ENCODE measurements at places on chromosomes 16 and 17.

- DNase-seq: no peak
Observed at GRCh38 chr16:88368994-88369393, 13.8 kb upstream of the ZNF469 start.

- DNase-seq: no peak
Observed at GRCh38 chr17:8490256-8491023, 54.8 kb downstream of the NDEL1 start.

DNA sequence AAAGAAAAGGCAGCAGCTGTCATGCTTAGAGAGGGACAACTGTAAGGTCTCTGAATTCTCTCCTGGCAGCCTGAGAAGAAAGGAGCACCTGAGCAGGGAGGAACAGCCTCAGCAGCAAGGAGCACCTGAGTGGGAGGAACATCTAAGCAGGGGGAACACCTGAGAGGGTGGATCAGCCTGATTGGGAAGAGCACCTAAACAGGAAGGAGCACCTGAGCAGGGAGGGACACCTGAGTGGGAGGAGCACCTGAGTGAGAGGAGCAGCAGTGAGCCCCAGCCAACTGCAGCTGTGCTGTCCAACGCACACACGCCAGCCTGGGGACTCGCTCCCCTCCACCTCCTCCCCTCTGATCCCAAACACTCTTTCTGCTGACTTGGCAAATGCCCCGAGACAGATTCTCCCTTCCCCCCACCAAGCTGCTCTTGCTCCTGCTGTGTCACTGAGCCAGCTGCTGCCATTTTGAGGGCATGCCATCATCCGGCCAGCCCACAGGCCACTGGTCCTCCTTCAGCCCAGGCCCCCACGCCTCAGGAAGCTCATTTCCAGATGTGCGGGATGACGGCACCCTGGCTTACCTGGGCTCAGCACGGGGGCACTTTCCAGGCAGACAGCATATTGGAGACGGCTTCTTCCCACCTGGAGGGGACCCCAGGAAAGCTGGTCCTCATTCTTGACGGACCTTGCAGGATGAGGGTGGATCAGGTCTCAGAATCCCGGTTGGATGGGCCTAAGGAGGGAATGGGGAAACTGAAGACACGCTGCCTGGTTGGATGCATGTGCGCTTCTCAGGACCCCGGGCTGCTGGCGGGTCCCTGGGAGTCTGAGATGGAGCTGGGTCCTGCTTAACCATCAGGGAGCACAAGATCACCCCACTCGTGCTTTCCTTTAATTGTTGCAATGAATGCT is 57.7 kb upstream of the RBFOX3 start:
- no peak for DNase-seq

DNA sequence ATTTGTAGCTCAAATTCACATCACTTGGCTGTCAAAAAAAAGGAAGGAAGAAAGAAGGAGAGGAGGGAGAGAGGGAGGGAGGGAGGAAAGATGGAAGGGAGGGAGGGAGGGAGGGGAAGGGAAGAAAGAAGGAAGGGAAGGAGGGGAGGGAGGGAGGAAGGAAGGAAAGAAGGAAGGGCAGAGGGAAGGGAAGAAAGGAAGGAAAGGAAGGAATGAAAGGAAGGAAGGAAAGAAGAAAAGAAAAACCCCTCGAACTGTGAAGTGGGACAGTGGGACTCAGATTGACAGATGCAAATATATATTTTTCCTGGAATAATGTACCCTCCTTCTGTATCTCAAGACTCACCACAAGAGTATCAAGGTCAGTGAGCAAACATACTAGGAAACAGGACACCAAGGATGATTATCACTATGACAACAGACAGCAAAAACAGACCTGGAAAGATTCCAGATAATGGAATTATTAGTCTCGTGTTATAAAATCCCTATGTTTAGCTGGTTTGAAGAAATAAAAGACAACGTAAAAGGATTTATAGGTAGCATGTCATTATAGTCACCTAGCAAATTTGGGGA is 24.2 kb upstream of the ABCA3 start:
- peak; percentile 15 for DNase-seq

- no peak for DNase-seq
Observed at GRCh38 chr17:78969865-78970264, 9.9 kb downstream of the LGALS3BP start.

GRCh38 chr17:17091856-17092756 is 49.8 kb downstream of the MPRIP start:
- DNase-seq: no peak

- DNase-seq: no peak
Observed at GRCh38 chr16:19356024-19356952, 61.4 kb upstream of the TMC5 start.

- DNase-seq: no peak
Observed at GRCh38 chr16:30085247-30085646, 6.5 kb downstream of the TBX6 start.

- no peak for DNase-seq
Observed at GRCh38 chr16:77509796-77510195, 75.0 kb upstream of the ADAMTS18 start.

DNA sequence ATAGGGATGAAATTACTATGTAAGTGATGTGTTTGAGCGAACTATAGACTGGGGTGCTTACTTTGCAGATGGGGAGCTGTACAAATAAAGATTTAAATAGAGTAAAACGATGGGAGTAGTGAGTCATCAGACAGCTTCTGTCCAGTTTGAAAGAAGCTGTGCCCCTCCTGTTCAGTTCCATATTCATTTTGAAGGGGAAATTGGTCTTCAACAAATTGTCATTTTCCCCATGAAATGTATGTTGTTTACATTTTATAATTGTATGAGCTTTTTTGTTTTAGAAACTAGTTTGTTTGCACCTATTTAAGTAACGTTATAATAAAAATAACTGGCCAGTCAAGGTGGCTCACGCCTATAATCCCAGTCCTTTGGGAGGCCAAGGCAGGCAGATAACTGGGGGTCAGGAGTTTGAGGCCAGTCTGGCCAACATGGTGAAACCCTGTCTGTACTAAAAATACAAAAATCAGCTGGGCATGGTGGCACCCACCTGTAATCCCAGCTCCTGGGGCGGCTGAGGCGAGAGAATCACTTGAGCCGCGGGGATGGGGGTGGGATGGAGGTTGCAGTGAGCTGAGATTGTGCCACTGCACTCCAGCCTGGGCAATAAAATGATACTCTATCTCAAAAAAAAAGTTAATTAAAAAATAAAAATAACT is 20.2 kb downstream of the SEC14L1 start:
- DNase-seq: no peak

DNA sequence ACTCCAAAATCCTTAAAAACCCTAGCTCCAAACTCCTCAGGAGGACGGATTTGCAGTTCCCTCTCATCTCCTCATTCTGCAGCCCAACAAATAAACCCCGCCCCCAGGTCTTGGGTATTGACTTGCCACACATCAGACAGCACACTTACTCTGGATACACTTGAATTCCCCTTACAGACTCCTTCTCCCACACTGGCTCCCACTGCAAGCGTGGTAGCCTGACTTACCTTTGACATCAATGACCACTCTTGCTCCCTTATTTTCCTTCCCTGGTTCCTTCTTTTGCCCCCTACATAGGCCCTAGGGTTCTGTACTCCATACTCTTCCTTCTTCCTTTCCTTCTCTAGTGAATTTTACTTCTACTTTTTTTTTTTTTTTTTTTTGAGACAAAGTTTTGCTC is 7.5 kb downstream of the RFFL start:
- no peak for DNase-seq

GRCh38 chr16:58155839-58156238 is 26.7 kb upstream of the CFAP20 start:
- DNase-seq: no peak

DNA sequence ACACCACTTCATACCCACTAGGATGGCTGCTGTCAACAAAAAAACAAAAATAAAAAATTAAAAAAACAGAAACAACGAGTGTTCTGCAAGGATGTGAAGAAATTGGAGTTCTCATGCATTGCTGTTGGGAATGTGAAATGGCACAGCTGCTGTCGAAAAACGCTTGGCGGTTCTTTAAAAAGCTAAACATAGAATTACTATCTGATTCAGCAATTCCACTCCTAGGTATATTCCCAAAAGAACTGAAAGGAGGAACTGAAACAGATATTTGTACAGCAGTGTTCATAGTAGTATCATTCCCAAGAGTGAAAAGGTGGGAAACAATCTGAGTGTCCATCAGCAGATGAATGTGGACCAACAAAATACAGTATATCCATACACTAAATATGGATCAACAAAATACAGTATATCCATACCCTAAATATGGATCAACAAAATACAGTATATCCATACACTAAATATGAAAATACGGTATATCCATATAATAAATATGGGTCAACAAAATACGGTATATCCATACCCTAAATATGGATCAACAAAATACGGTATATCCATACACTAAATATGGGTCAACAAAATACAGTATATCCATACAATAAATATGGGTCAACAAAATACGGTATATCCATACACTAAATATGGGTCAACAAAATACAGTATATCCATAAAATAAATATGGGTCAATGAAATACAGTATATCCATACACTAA is 8.7 kb downstream of the METTL16 start:
- no peak for DNase-seq

GRCh38 chr16:22272870-22273650 is 24.1 kb upstream of the POLR3E start:
- DNase-seq: no peak

DNA sequence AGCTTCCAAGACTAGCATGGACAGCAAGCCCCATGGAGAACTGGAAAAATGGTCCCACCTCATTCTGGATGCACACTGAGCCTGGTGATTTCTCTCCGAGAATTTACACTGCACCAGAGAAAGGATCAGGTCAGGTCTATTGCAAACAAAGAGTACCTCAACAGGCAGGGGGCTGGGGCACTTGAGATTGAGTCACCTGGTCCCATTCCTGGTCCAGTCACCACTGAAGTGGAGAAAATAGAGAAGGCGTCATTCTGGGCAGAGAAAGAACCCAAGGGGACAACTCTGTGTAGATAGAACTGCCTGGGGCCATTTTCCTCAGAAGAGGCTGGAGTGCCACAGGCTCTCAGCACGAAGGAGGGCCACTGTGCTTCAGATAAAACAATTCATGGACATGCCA is 38.4 kb downstream of the CENPV start:
- no peak for DNase-seq

GRCh38 chr17:3400055-3400454 is 1.8 kb upstream of the OR1E1 start:
- DNase-seq: no peak

DNA sequence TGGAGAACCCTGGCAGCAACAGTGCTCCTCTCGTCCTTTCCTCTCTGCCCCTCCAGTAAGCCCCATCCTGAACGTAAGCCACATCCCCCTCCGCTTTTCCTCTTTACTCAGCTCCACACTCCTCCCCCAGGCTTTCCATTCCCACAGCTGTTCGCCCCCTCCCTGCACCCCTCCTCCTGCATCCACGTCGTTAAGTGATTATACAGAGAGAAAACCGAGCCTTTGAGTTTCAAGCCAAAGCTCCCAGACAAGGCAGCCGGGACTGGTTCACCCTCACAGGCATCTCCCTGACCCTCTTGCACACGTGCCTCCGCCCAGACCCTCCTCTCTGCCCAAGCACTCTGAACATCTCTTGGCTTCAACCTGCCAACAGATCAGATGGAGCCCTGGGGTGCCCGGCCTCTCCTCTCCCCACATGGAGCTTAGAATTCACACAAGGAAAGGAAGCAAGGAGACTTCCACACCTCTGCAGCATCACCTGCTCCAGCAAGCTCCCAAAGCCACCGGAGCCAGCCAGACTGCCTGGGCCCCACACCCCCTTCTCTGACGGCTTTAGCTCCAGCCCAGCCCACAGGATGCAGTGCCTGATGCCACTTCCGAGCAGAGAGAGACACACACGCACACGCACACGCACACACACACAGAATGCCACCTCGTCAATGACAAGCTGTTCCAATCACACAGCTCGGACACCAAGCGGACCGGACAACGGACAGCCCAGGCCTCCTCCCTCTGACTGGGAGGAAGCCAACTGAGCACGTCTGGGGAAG is 99.9 kb upstream of the CCL2 start:
- DNase-seq: no peak

GRCh38 chr17:39224778-39225307 is 902 bp downstream of the STAC2 start:
- DNase-seq: no peak

GRCh38 chr17:7610641-7611040 is 4.1 kb downstream of the FXR2 start:
- DNase-seq: no peak

DNA sequence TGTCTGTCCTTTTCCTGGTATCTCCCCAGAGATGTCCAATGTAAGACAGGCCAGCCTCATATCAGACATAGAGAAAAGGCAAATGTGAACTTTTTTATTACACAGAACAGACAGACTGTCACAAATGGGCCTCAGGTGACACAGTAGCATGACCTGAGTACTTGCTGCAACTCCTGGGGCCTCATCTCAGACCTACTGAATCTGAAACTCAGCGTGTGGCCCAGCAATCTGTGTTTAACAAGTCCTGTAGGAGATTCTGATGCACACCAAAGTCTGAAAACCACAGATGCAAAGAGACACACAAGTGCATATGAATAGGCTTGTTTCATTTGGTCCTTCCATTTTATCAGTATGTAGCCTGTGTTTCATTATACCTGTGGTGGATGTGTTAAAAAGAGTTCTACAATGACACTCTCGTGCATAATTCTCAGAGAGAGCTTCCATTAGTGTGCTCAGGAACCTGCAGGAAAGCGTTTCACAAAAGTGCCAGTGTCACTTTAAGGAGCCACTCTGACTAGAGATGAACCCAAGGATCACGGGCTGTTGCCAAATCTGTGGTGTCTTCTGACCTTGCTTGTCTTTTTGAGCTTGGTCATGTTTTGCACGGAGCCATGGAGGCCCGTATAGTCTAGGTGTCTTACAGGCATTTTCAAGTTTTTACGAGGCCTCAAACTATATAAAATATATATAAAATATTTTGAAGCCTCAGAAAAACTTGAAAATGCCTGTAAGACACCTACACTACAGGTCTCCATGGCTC is 33.8 kb upstream of the NF1 start:
- no peak for DNase-seq

DNA sequence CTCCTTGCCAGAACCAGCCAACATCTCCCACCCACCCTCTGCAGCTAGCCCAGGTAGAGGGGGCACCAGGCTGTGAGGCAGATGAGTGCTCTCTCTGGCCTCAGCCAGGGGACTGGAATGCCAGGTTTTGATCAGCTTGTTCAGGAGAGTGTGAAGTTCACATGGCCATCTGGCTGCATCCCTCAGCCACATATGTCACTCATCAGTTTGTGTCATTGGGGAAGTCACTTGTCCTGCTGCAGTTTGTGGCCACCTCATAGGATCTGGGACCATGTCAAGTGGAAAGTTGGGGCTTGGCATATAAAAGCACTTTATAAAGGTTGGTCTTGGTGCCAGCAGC is 147.6 kb downstream of the SOCS1 start:
- DNase-seq: no peak

GRCh38 chr16:84483882-84484565 is 20.4 kb downstream of the MEAK7 start:
- no peak for DNase-seq

- DNase-seq: no peak
Observed at GRCh38 chr17:39090908-39091665, 60.4 kb downstream of the PLXDC1 start.

- no peak for DNase-seq
Observed at GRCh38 chr17:22459331-22459952, 767.1 kb downstream of the KCNJ18 start.

Measured in HFFc6 (cell line).